Smooth muscle cell of the umbilical artery (primary cell): ENCODE measurements at places on chromosomes 1 and 21. TPM values are rescaled to one million over a fixed set of nuclear protein-coding genes. Genes with fewer than 3 reads are reported as not detected.

The SNX7 gene
- 49.6 and 61.4 TPM in 2 replicates for total RNA-seq

The OR14K1 gene
- not detected in 2 replicates for total RNA-seq

The SLC25A24 gene
- total RNA-seq, result 62.4 and 78.0 TPM in 2 replicates

The CFHR1 gene
- 0.18 and 0.30 TPM in 2 replicates for total RNA-seq

The HRNR gene
- not detected in 2 replicates for total RNA-seq

The RGS4 gene
- total RNA-seq, result 173 and 822 TPM in 2 replicates

The SPAG17 gene
- 0.05 TPM in 1 of 2 replicates, not detected in the other for total RNA-seq

The ARHGEF16 gene
- total RNA-seq, result 0.14 TPM in 1 of 2 replicates, not detected in the other

The VHLL gene
- total RNA-seq, result 0.28 TPM in 1 of 2 replicates, not detected in the other

The S100A2 gene
- total RNA-seq, result 0.59 and 1.4 TPM in 2 replicates

The SLC22A15 gene
- 4.5 and 7.7 TPM in 2 replicates for total RNA-seq

The OR10R2 gene
- not detected in 2 replicates for total RNA-seq

The CD84 gene
- total RNA-seq, result not detected in 2 replicates

The MYCL gene
- total RNA-seq, result 1.3 and 2.1 TPM in 2 replicates

The LCE1C gene
- total RNA-seq, result not detected in 2 replicates

The OR2T35 gene
- not detected in 2 replicates for total RNA-seq

The ENTREP3 gene
- 10.7 and 16.5 TPM in 2 replicates for total RNA-seq

The PEX14 gene
- 11.0 and 18.0 TPM in 2 replicates for total RNA-seq

The SLAMF9 gene
- 0.09 TPM in 1 of 2 replicates, not detected in the other for total RNA-seq

The GJA8 gene
- total RNA-seq, result not detected in 2 replicates

The MR1 gene
- total RNA-seq, result 14.9 and 16.6 TPM in 2 replicates

The FAM229A gene
- 0.83 and 1.2 TPM in 2 replicates for total RNA-seq

The PADI1 gene
- total RNA-seq, result under 0.01 and 0.18 TPM in 2 replicates

The FCGR3B gene
- not detected in 2 replicates for total RNA-seq

The LIN28A gene
- not detected in 2 replicates for total RNA-seq

The CLDN19 gene
- not detected in 2 replicates for total RNA-seq

The ZBTB37 gene
- 8.3 and 10.8 TPM in 2 replicates for total RNA-seq

The LCE7A gene
- total RNA-seq, result not detected in 2 replicates

The KRTAP19-1 gene
- not detected in 2 replicates for total RNA-seq

The GUCA2A gene
- not detected in 2 replicates for total RNA-seq

The FALEC gene
- not detected in 2 replicates for total RNA-seq

The TRPM2 gene
- under 0.01 TPM in 1 of 2 replicates, not detected in the other for total RNA-seq

The NIBAN1 gene
- total RNA-seq, result 59.1 and 69.3 TPM in 2 replicates

The CFAP45 gene
- under 0.01 and 0.55 TPM in 2 replicates for total RNA-seq

The TAL1 gene
- total RNA-seq, result under 0.01 TPM in 1 of 2 replicates, not detected in the other
